Stimulated activated CD8-positive, alpha-beta memory T cell treated with anti-CD3 and anti-CD28 coated beads, Interleukin-2, amount 100 ng/mL, for 1 hour (primary cell): ENCODE measurements at places on chromosomes 2 and 18.

DNA sequence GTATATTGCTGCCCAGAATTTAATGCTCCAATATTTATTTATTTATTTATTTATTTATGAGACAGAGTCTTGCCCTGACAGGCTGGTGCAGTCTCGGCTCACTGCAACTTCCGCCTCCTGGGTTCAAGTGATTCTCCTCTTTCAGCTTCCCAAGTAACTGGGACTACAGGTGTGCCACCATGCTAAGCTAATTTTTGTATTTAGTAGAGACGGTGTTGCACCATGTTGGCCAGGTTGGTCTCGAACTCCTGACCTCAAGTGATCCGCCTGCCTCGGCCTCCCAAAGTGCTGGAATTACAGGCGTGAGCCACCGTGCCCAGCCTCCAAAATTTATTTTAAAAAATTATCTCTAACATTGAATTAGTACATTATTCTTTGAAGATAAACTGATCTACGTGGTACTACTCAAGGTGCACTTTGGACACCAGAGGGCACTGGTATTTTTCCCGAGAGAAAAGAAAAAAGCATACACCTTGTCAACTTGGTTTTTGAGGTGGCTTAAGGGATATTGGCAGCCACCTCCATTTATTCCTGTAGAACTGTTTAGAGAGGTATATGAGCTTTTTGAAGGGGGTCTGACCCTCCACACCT is 1.4 kb upstream of the IDH1 start:
- no peak for DNase-seq

DNA sequence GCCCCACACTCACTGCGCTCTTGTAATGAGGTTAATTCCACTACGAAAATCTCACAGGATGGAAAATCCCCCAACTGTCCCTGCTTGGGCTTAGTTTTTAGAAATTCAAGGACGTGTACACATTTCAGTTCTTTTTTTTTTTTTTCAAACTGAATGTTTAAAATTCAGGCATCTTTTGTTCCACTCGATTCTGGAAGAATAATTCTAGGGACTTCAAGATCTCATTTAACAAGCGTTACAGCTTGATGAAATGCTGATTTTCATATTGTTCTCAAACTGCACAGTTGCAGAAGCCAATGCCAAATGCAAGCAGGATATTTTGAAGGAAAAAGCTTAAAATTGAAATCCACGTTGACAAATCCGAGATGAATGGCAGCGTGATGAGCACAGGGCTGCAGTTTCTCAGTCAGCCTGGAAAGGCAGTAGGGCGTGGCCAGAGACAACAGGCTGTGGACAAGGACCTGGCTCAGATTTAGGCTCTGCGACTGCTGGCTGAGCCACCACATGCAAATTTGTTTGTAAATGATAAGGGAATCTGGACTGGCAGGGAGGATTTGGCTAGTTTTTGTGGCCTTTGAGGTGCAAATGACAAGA is 128.1 kb upstream of the MYCN start:
- DNase-seq, result no peak

DNA sequence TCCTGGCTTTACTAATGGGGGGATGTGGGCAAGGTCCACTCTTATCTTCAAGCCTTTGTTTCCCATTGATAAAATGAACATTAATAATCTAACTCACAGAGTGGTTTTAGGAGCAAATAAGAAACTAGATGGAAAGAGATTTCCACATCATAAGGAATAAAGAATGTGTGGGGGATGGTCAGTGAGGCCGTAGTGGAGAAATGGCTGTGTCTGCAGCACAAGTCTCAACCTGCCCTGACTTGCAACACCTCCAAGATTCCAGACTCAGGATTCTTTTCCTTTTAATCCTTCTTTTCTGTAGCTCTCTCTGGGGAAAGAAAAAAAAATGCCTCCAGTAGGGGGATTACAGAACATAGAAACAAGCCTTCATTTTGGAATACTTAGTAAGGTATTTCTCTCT is 124.2 kb upstream of the MEX3C start:
- no peak for DNase-seq

GRCh38 chr2:223669453-223670225 is 67.5 kb upstream of the SCG2 start:
- DNase-seq, result no peak

DNA sequence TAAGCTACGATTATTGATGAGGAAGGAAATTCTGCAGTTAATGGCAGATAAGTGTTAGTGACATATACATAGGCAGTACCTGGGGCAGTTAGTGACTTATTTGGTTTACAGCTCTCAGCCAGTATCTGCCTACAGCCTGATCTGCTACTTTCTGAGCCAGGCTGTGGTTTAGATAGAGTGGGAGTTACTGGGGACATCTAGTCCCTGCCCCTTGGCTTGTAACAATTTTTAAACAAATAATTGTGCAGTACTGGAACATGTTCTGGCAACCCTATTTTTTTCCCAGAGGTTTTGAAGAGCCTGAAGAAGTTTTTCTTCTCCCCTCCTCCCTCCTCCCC is 2.3 kb downstream of the KIF5C start:
- no peak for DNase-seq

DNA sequence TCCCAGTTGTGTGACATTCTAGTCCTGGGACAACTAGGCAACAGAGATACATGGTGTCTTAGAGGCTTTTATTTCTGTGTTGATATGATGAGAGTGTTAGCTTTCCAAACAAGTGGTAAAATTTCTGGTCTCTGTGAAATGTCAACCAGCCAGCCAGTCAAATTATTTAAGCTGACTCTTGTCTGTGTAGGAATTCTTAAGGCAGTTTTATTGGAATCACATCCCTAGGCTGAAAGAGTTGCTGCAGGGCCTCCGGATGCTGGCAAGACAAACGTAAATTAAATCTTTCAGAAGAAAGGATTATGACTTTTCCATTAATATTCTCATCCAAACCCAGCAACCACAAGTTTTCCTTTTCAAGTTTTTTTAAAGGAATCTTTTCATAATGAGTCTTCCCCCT is 44.6 kb downstream of the SERPINB7 start:
- DNase-seq, result no peak

DNA sequence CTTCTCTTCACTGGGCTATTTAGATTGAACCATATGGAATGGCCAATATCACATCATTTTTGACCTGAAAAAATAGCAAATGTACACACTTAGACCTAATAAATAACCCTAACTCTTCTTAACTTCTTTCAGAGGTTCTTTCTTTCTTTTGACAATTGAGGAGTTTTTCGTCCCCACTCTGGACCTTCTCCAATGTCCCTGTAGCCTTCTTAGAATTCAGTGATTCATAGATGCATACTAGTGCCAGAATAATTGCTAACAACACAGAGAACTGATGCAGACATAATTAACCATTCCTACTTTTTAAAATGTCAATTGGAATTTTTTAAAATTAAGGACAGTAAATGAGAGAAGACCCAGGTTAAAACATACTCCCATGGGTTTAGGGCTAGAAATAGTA is 20.0 kb downstream of the DAPL1 start:
- no peak for DNase-seq
